ENCODE measurements at places on chromosomes 4 and X. TPM values are rescaled to one million over a fixed set of nuclear protein-coding genes. Genes with fewer than 3 reads are reported as not detected.
A peak's percentile ranks its signal among the peaks of the same experiment; 100 is the strongest.

LINC00632 gene
- 9.9 TPM for polyA plus RNA-seq

ITM2A gene
- polyA plus RNA-seq = 92.4 TPM

TRAM1L1 gene
- 17.1 TPM for polyA plus RNA-seq

GRCh38 chr4:178598672-178599071, 1156.4 kb upstream of the AGA start:
- DNase-seq = no peak

DNA sequence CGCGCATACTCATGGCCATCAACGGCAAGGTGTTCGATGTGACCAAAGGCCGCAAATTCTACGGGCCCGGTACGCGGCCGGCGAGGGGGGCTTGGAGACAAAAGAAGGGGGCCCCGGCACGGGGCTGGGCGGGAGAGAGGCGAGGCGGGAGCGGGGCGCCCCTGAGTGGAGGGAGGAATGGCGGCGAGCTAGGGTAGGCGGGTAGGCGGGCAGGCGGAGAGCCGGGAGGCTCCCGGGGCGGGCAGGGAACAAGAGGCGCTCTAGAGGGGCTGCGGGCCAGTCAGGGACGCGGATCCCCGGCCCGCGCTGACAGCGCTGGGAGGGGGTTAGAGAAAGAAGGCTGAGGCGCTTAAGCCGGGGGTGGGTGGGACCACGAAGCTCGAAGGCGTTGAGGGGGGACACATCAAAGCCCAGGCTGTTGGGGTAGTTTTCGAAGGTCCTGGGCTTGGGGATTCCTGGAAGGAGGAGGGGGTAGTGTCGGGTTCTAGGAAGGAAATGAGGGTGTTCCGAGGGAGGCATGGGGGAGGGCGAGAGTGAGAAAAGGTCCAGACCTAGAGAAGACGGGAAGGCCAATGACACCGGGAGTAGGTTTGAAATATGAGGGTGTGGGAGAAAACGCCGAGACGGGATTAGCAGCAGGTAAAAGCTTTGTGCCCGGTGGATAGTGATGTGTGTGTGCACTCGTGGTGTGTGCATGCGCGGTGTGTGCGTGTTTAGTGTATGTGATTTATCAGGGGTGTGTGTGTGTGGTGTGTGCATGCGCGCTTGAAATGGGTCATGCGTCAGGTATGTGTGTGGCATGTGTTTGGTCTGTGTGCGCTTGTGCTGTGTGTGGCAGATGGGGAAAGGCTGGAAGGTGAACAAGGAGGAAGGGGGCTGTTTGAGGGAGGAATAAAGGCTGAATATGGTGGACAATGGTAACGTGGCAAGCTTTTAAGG, 807 bp downstream of the PGRMC1 start:
- no peak for DNase-seq

DNA sequence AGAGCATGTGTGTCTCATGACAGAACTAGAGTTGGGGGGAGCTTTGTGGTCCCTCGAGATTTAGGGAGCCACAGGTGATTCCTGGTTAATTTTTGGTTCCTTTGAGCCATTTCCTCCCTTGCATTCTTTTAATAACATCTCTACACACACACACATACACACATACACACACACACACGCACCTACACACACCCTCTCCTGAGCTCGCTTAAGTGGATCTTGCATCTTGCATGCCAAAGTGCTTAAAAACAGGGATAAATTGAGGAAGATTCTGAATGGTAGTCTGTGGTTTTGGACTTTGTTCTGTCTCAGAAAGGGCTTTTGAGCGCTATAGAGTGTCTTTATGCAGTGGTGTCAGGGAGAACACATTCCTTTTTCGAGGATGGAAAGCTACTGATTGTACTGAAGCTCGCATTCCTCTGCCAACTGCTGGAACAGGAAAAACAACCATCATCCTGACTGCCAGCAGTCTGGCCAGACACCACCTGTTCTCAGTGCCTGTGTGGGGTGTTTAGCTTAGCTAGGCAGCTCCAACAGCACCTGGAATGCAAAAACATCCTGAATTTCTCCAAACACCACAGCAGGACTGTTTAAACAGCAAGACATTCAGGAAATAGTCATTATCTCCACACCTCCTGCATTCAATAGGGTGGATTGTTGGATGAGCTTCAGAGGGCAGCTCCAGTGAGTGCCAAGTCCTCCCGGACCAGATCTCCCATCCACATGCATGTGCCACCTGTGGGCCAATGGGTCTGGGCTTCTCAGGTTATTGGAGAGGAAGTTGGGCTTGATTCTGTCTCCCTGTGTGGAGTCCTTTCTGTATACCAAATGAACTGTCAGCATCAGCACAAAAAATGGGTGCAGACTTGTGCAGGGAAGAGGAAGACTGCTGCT, 21.9 kb upstream of the IGFBP7 start:
- peak; percentile 39 for DNase-seq
